Stimulated activated CD8-positive, alpha-beta memory T cell treated with anti-CD3 and anti-CD28 coated beads, Interleukin-2, amount 100 ng/mL, for 1 hour (primary cell): ENCODE measurements at places on chromosomes 11 and 22.

- DNase-seq, result no peak
Measured at GRCh38 chr11:115238791-115239190, 265.4 kb downstream of the CADM1 start.

- DNase-seq, result no peak
Measured at GRCh38 chr11:116680349-116681125, 92.2 kb downstream of the BUD13 start.

DNA sequence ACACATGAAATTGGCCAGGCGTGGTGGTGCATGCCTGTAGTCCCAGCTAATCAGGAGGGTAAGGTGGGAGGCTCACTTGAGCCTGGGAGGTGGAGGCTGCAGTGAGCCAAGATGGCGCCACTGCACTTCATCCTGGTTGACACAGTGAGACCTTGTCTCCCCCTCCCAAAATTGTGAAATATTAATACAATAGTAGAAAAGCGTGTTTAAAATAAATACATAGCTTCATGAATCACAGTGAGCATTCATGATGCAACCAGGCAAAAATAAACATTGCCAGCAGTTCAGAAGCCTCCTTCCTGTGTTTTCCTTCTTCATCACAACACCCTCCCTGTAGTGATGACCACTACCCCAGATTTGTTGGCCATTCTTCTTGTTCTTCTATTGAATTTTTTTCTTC is 4.3 kb upstream of the TEAD1 start:
- no peak for DNase-seq

DNA sequence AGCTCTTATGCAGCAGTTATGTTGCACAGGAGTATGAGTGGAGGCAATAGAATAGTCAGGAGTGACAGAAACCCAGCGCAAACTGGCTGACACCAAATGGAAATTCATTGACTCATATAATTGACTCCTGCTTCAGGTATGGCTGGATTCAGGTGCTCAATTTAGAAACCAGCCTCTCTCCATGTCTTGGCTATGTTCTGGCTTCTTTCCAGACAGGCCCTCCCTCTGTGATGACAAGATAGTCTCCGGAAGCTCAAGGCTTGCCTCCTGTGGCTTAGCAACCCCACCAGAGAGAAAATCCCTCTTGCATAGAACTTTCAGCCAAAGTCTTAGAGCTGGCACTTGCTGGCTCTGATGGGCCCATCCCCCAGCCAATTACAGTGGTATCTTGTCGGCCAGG is 28.1 kb upstream of the MN1 start:
- no peak for DNase-seq

- DNase-seq, result no peak
Measured at GRCh38 chr11:15222777-15223176, 108.1 kb downstream of the INSC start.
